ENCODE measurements at places on chromosomes 5 and 9.

DNA sequence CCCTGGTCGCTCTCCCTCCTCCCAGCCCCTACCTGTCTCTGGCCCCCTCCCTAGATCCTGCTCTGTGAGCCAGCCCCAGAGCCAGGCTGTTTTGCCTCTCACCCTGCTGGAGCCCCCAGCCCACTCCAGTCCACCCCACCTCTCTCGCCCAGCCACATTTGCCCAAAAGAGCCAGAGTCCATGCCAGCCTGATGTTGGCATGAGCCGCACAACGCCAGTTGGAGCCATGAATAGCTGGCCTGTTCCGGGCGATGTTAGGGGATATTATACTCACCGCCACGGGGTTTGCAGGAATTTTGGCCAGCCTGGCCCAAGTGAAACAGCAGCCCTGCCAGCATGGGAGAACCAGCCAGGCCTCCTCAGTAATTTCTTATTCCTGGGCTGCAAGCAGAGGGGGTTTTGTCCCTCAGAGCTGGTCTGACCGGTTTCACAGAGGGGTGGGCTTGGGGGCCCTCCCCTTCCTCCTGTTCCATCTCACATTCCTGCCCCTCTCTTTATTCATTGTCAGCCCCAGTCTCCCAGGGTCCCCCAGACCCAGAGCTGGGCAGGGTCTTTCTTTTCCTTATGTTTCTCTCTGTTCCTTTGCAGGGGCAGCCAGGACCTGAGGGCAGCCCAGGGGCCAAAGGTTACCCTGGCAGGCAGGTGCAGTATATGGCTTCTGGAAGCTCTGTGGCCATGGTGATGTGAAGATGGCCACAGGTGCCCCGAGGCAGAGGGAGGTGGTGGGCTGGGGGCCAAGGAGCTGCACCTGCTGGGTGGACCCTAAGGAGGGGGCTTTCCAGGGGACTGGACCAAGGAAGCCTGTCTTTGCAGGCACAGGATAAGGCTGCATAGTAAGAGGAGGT, 50.1 kb downstream of the COL27A1 start:
- DNase-seq: peak; percentile 78

DNA sequence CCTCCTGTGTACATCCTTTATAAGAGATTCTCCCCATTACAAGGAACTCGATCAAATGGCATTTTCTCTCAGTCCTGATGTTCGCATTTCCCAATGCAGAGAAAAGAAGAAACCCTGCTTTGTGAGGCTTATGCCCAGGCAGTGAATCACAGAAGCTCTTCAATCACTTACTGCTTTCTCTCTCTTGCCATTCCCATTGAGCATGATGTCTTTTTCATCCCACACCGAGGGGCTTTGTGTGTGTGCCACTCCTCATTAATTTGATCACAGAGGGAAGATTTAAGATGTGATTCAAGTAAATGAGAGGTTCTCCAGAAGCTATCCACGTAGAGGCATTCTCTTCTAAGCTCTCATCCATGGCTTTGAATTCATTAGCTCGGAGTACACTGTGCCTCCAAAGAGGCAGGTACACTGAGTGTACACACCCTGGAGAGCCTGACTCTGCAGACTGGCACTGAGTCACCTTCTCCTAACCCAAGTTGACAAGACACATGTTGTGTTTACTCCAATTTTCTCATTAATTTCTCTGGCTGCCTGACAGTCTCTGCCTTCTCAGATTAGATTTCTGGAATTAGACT, 45.4 kb downstream of the MFAP3 start:
- no peak for DNase-seq

- DNase-seq: no peak
These were observed 15.2 kb downstream of the RAPGEF1 start for GRCh38 chr9:131724683-131725082.

DNA sequence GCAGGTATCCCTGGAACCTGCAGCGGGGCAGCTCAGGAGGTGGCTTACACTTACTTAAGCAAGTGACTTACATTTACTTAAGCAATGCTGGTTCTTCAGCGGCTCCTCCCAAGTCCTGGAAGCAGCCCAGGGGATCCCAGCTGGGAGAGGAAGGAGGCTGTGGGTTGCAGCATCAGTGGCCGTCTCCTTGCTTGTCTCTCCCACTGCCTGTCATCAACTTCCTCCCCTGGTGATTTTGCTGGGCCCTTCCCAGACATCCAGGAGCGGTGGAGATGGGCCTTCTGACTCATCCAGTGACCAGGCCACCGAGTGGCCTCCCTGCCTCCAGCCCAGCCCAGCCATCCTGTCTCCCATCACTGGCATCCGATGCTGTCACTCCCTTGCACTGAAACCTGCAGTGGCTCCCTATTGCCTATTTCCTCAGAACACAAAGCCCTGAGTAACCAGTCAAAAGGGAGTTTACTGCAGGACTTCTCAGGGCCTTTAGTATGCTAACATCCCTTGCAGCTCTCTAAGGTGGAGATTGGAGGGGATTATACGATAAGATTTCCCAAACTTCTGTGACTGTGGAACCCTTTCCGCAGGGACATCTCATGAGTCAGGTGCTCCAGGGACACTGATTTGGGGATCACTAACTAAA, 155.9 kb upstream of the PHYKPL start:
- no peak for DNase-seq

DNA sequence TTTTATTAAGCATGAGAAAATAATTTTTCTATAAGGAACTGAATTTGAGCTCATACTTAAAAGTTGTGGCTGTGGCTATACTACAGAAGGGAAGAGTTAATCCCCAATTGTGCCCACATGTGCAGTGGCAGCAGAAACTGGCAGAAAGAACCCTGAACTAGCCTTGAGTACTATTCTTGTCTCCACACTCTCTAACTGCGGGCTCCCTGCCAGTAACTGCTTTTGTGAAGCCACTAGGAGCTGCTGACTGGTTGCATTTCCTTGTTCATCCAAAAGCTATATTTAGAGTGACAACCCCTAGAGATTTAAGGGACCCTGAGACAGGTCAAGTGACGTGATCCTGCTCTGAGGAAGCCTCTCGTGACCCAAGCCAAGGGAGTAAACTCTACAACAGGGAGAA, 238.6 kb downstream of the ELAVL2 start:
- DNase-seq: peak; percentile 47

- DNase-seq: no peak
These were observed 25.1 kb upstream of the EEIG1 start for GRCh38 chr9:128005923-128006322.

- DNase-seq: no peak
These were observed 379.0 kb upstream of the MEF2C start for GRCh38 chr5:89262030-89262429.

DNA sequence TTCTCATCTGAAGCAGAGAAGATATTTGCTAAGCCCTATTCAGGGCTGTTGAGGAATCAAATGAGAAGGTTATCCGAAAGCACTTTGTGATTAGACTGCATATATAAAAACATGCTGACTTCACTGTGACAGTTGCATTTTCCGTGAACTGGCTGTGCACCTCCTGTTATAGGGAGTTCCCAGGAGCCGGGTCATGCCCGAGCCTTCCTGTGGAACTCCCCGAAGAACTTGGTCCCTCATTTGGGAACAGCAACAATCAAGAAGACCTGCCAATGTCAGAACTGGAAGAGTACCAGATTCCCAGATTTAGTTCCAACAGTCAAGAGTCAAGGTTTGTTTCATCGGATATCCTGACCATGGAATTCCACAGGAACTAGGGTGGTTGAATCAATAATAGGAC, 130.4 kb upstream of the RAI14 start:
- DNase-seq: no peak

- no peak for DNase-seq
These were observed 438.4 kb downstream of the EFNA5 start for GRCh38 chr5:107232293-107232692.

- no peak for DNase-seq
These were observed 286.7 kb upstream of the IL12B start for GRCh38 chr5:159616952-159617351.

DNA sequence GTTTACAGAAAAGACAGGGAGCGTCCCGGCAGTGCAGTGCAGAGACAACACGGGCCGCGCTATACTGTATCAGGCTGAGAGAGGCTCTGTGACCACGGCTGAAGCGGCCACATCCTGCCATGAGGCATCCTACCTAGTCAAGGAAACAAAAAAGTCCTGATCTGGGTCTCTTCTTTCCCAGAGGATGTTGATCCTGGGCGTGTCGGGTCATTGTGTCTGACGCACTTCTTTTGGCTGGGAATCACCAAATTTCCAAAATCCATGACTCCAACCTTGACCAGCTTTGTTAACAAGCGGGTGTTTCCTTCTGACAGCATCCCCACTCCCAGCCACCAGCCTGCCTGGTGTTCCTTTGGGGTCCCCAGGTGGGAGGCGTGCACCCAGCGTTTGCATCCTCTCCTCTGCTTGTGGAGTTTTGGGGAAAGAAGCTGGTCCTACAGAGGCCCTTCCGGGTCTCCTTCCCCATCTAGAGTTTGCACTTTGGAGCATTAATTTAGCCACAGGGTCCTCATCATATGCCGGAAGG, 91.4 kb upstream of the RAI14 start:
- DNase-seq: no peak

GRCh38 chr5:5752844-5753243, 330.4 kb downstream of the ICE1 start:
- DNase-seq: no peak

GRCh38 chr5:107340631-107341030, 330.1 kb downstream of the EFNA5 start:
- no peak for DNase-seq

- no peak for DNase-seq
These were observed 30.7 kb upstream of the IRX1 start for GRCh38 chr5:3564827-3565518.

GRCh38 chr5:109947667-109948066, 257.9 kb downstream of the MAN2A1 start:
- DNase-seq: no peak

DNA sequence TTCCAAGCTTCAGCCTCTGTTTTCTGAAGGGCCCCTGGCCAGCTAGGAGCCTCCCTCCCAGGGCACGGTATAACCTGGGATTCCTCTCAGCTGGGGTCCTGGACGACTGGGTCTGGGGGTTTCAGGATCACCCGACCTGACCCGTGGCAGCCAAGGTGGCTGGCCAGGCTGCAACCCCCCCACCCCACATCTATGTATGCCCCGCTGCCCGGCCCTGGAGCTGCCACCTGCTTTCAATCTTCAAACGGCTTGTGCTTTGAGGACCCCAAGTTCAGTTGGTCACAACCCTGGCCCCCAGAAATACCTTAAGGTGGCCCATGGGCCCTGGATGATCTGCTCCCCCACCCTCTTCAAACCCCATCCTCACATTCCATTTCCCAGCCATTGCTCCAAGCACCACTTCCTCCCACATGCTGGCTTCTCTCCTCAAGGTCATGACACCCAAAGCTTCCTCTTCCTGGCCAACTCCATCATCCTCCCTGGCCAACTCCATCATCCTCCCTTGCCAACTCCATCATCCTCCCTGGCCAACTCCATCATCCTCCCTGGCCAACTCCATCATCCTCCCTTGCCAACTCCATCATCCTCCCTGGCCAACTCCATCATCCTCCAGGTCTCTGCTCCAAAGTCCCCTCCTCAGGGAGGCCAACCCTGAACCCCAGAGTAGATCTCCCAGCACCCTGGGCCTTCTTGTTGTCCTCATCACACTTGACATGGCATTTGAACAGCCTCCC, 17.2 kb upstream of the TTLL11 start:
- DNase-seq: no peak

- DNase-seq: no peak
These were observed 11.9 kb downstream of the DNAH5 start for GRCh38 chr5:13932561-13932960.

- DNase-seq: no peak
These were observed 14.4 kb upstream of the SYNPO start for GRCh38 chr5:150625831-150626746.

- no peak for DNase-seq
These were observed 114.0 kb downstream of the PIP5K1B start for GRCh38 chr9:68819065-68819464.

DNA sequence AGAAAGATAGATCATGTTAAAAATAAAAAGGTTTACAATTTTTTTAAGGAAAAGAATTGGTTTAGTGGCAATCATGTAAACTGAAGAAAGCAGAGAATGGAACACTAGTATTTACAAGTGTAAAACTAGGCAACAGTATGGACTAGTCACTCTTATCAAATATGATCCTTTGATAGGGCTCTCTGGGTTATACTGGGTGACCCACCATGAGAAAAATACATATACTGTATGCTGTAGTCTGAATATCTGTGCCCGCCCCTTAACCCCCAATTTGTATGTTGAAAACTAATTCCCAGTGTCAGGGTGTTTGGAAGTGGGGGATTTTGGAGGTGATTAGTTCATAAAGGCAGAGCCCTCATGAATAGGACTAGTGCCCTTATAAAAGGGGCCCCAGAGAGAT, 236.8 kb upstream of the TARS1 start:
- DNase-seq: no peak
